ENCODE measurements at places on chromosomes 5 and 9. TPM values are rescaled to one million over a fixed set of nuclear protein-coding genes. Genes with fewer than 3 reads are reported as not detected.

DNA sequence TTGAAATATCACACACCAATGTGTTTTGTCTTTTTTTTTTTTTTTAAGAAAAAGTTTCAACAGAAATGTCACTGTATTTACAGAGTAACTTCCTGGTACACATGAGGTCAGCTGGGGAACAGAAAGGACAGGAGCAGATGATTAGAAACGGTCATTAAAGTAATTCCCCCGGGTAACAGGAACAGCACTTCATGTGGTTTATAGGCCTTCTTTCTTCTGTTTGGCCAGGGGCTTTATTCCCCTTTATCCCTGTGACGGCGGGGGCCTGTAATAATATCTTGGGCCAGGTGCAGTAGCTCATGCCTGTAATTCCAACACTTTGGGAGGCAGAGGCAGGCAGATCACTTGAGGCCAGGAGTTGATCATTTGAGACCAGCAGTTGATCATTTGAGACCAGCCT is 30.5 kb upstream of the MSH3 start:
- no peak for DNase-seq

DNA sequence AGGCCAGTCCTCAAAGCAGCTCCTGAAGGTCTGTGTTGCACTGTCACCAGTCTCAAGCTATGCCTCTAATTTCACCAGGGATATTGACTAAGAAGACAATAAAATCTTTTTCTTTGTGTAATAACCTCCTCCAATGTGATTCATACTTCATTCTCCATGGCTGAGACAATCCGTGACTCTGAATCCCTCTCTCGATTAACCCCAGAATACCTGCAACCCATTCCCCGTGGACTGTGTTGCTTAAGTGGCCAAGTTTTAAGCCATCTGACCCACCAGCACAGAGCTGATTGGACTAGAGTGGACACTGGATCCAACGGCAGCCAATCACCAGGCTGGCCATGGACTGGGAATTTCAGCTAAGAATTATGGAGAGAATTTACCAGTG is 5.4 kb upstream of the CCIN start:
- no peak for DNase-seq

FAXDC2 gene
- 47.5 TPM for total RNA-seq

TXNDC8 gene
- total RNA-seq: not detected

DNA sequence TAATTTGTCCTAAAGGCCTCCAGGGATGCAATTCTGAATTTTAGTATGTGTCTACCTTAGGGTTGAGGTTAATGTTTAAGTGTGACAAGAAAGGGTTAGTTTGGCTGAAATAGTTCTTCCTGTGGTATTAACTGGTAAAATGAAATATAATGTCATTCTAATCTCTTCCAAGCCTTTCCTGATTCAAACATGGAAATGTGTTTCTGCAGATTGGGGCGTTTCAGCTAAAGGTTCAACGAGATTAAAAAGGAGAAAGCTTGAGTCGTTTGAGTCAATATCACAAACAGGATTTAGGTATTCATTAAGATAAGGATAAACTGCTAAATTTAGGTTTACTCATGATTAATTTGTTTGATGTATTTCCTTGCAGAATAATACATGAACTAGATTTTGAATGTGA is 34.4 kb upstream of the ALDOB start:
- DNase-seq: no peak

GRCh38 chr5:139043157-139043905 is 154.8 kb downstream of the SIL1 start:
- DNase-seq: no peak

C8G gene
- not detected for total RNA-seq

DNA sequence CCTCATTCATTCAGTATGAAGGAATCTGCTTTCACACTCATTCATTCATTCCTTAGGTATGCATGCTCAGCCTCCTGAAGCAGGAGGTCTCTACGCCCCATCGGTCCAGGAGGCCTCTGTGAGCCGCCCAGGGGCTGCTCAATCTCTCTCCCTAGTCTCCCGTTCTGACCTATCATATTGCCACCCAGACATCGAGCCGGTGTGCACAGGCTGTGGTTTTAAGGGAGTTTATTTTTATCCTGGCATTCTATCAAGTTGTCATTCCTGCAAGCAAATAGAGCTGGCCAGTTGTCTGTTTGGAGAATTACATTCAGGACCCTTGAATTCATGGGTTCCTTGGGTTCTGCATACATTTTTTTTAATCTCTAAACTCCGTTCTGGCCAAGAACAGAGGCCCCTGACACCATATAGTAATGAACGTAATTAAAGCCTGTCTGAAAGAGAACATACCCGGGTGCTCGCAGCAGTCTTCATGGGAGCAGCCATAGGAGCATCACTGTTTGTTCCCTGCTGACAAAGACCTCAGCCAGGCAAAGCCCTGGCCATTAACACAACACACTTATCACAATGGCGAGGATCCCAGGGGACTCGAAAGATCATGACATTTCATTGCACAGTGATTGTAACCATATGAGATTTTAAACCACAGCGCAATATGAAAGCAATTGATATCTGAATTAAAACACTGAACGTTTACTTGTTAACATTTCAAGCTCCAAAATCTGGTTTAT is 80.9 kb downstream of the ADAMTS16 start:
- DNase-seq: no peak

DNA sequence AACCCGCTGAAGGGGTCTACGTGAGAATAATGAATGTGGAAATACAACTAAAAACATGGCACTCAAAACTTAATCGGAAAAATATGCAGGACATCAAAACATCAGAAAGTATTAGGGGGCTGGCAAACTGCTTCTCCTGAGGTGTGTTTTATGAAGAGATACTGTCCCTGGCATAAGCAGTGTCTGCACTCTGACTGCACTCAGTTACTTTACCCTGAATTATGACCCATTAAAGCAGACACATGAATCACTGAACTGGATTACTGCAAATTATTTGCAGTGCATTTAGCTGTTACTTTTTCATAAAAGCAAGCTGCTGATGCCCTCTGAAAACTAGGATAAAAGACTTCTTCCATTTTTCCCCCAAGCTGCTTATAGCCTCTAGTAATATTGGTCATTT is 164.9 kb downstream of the AP3B1 start:
- no peak for DNase-seq

GRCh38 chr9:93086447-93087224 is 9.4 kb upstream of the CARD19 start:
- no peak for DNase-seq

GRCh38 chr9:93452710-93453046 is 703 bp downstream of the FAM120AOS start:
- no peak for DNase-seq

- DNase-seq: no peak
These were observed 275.1 kb upstream of the PTGER4 start for GRCh38 chr5:40404613-40405012.

DNA sequence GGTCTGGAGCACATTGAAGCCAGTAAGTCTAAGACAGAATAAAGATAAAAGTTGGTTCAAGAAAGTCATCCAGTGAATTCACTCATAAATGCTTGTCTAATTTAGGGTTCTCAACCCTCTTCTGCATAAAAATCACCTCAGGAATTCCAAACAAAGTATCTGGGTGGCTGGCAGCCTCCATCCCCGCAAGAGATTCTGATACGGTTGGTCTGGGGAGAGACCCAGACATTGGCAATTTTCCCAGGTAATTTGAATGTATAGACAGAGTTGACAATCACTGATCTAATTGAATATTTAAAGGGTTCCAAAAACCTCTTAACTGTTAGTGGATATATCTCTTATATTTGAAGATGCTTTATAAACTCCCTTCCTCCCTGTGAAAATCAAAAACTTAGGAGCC is 14.9 kb downstream of the ADAMTSL1 start:
- no peak for DNase-seq

SURF4 gene
- 208 TPM for total RNA-seq

GRCh38 chr9:89742660-89743059 is 137.8 kb downstream of the GADD45G start:
- DNase-seq: no peak

PLEKHG4B gene
- 3.1 TPM for total RNA-seq

- peak; percentile 20 for DNase-seq
These were observed 14.9 kb upstream of the SLC6A3 start for GRCh38 chr5:1460054-1460682.

CDKN2B gene
- 90.6 TPM for total RNA-seq

DNA sequence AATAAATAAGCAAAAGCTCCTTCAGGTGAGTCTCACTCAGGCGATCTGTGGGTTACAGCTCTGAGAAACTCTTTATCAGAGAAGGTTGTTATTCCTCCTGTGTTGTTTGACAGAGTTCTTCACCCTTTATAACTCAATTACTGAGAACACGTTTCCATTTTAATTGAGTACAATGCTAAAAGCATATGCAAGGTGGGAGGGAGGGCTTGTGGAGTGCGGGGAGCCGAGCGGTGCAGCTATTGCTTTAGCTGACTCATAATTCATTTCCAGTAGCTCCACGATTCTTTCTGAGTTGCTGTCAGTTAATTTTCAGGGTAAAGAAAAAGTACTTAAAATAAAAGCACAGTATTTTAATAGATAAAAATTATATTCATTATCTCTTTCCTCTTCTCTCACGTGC is 104.7 kb upstream of the CKMT2 start:
- no peak for DNase-seq

FAM221B gene
- total RNA-seq: not detected

AK8 gene
- 8.3 TPM for total RNA-seq

DNA sequence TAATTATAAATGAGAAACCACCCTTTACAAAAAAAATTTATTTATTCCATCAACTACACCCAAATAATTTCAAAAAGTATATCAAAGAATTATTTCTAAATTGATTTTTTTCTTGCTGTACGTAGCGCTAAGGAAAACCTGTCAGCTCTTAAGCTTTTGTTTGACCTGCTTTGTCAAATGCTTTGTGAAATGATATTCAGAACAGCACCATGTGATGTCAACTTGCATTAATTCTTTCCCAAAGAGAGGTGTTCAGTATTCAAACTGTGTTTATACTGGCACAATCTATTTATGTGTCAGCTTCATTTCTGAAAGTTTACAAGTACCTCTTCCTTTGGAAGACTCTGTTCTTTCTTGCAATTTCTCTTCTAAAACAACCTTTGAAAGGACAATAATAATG is 12.0 kb upstream of the ARSB start:
- DNase-seq: no peak

DNA sequence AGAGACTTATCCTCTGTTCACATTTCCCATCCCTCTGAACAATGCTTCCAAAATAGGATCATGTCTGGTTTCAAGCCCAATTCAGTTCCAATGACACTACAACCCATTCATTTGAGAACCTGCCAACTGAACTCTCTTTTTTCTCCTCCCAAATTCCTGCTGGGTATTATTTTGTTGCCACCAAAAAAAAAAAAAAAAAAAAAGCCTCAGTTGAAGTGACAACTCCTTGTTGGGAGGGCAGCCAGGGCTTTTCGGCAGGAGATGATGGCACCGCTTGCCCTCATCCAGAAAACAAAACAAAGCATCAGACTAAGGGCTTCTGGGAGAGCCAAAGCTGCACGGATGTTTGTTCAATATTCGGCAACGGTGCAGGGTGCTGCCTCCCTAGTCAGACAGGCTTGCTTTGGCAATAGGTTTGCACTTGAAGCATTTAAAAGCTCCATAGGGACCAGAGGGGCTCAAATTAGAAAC is 30.6 kb upstream of the TRIM32 start:
- DNase-seq: no peak

FGD3 gene
- total RNA-seq: 19.0 TPM

GZMA gene
- 5.2 TPM for total RNA-seq

NR5A1 gene
- total RNA-seq: not detected

- no peak for DNase-seq
These were observed 37.2 kb downstream of the GADD45G start for GRCh38 chr9:89641980-89642379.

DNA sequence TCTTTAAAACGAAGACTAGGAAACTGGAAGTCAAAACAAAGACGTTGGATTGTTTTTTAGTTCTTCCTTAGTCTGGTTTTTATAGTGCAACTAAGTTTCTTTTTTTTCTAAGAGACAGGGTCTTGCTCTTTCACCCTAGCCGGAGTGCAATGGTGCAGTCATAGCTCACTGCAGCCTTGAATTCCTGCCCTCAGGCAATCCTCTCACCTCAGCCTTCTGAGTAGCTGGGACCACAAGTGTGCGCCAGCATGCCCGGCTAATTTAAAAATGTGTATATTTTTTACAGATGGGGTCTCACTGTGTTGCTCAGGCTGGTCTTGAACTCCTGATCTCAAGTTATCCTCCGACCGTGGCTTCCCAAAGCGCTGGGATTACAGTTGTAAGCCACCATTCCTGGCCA is 27.6 kb downstream of the ZFYVE16 start:
- no peak for DNase-seq

TMEM215 gene
- not detected for total RNA-seq

- DNase-seq: no peak
These were observed 356.4 kb upstream of the CCNH start for GRCh38 chr5:87769157-87769556.

DNA sequence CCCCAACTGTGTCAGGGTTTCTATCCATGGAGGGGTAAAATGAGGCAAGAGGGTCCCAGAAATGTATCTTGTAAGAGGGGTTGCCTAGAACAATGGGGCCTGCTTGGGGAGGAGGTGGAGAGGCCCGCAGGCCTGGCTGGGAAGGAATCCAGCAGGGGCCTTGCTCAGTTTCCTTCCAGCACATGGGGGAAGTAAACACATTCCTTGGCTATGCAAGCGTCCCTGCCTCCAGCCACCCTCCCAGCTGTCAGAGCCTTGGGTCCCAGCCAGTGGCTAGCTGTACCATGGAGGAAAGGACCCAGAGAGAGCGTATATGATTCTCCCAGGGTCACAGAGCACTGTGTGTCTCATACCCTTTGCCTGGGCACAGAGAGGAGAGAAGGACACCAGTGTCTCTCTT is 71.1 kb upstream of the IL17B start:
- peak; percentile 55 for DNase-seq

PAPPA gene
- 1.0 TPM for total RNA-seq

DNA sequence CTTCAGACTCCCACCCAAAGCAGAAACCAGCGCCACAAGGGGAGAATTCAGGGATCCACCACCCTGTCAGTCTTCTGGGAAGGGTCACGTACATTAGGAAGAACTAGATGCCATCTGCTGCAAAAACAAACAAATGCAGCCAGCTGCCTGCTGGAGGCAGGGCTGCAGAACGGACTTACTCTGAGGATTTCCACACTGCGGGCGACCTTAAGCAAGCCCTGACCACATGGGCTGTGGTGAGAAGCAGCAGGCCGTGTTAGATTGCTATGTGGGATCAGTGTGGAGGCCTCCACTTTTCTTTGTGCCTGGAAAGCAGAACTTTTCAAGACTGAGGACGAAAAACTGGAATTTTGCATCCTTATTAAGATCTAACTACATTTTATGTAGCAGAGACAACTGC is 13.4 kb upstream of the LTC4S start:
- DNase-seq: peak; percentile 66

DNA sequence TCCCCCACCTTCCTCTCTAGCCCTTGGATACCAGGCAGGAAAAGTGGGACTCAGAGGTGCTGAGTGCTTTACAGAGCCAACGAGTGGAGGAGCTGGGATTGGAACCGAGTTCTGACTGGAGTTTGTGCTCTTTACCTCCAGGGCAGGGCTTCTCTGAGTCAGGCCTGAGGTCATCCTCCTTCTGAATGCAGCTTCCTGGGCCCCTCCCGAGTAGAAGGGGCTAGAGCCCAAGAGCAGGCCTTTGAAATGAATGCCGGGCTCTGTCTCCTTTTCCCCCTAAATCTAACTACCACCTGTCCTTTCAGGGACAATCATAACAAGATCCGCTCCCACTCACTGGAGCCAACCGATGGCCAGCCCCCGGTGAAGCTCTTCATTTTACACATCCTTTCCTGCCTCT is 12.7 kb downstream of the PTGES start:
- DNase-seq: no peak

- DNase-seq: no peak
These were observed 68.1 kb upstream of the RNF130 start for GRCh38 chr5:180139731-180140055.

CORO2A gene
- 13.2 TPM for total RNA-seq

RELL2 gene
- total RNA-seq: 7.3 TPM

TLE1 gene
- total RNA-seq: 55.5 TPM

CD72 gene
- 18.0 TPM for total RNA-seq

PIK3R1 gene
- 89.4 TPM for total RNA-seq

GPR150 gene
- total RNA-seq: 0.74 TPM

Measured in upper lobe of left lung (tissue), 6 donors.